Activated gamma-delta T cell (primary cell): ENCODE measurements at places on chromosomes 3 and 15.

DNA sequence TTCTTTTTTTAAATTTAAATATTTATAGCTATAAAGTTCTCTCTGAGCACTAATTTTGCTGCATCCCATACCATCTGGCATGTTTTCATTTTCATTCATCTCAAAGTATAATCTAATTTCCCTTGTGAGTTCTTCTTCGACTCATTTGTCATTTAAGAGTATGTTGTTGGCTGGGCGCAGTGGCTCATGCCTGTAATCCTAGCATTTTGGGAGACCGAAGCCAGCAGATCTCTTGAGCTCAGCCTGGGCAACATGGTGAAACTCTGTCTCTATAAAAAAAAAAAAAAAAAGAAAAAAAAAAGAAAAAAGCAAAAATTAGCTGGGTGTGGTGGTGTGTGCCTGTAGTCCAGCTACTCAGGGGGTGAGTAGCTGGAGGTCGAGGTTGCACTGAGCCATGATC is 34.8 kb downstream of the MAP1A start:
- no peak for DNase-seq

- no peak for DNase-seq
Measured at GRCh38 chr3:39219702-39220101, 27.3 kb upstream of the XIRP1 start.

GRCh38 chr3:39569095-39569494 is 101.6 kb downstream of the MOBP start:
- DNase-seq: no peak

DNA sequence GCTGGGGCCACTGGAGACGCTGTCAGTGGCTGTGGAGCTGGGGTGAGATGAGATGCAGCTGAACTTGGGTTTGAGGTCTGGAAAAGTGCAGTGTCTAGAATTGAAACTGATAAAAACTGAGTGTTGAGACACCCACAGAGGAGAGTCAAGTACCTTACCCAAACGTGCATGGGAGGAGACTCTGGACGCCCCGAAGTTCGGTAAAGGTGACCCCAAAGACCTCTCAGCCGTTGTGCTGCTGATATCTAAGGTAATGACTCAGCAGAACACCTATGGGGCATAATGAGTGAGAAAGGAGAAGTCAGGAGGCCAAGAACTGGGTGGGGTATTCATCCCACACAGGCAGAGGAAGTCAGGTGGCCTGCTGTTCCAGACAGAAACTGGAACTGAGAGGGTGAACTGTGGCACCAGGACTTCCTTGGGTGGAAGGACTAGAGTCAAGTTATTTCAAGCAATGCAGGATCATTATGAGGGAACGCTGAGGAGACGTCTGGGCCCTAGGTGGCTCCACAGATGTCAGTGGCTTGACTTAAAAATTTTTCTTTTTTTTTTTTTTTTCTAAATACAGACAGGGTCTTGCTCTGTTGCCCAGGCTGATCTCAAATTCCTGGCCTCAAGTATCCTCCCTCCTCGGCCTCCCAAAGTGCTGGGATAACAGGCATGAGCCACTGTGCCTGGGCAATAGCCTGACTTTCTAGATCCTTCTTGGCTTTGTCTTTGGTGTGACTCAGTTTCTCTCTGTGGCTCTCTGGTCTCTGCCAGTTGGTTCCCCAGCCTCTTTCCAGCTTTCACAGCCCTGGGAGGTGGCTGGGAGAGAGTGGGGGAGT is 67.6 kb upstream of the GCNT3 start:
- DNase-seq: no peak

GRCh38 chr3:5022187-5022965 is 43.1 kb downstream of the BHLHE40 start:
- DNase-seq: no peak

- peak; percentile 33 for DNase-seq
Measured at GRCh38 chr15:60396958-60397771, 621 bp downstream of the ANXA2 start.

DNA sequence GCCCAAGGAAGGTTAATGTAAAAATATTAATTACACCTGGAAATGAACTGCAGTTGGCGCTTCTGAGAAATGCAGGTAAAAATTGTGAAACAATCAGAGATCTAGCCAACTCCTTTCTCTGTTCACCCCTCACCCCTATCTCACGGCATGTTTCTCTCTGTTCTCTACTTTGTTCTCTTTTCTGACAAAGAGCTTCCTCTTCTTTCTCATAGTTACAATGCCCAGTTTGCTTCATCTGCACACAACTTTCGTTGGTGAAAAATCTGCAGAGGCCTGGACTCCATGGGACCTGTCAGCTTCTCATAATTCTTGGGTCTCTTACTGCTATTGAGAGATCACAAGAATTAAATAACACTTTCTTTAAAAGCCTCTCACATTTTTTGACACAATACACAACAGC is 212.9 kb upstream of the LRRN1 start:
- no peak for DNase-seq

DNA sequence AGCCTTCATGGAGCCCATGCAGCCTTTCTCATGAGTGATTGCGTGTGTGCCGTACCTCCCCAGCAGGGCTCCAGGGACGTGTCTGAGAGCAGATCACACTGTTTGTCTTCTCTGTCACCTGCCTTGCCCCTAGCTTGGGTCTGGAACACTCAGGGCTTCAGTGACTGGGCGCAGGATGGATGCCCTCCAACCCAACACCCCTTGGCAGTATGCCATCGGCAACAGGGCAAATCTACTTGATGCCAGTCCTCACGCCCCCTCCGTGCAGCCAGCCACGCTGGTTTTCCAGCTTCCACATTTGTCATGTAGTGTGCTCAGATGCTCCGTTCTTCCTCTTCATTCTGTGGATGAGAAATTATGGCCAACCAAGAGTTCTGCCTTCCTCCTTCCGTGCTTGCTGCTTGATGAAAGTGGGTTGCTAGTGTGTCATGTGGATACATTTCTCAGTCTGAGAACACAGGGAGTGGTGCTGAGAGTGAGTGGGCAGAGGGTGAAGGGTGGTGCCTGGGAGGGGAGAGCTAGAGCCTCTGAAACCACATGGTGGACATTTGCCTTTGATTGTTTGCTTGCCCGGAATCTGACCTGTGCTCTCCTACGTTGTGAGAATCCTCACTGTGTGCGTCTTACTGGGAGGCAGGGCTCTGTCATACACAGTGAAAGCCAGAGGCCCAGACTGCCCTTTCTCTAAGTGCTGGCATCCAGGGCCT is 97.2 kb downstream of the FAM43A start:
- DNase-seq: no peak

- no peak for DNase-seq
Measured at GRCh38 chr3:30187366-30187765, 419.0 kb upstream of the TGFBR2 start.

DNA sequence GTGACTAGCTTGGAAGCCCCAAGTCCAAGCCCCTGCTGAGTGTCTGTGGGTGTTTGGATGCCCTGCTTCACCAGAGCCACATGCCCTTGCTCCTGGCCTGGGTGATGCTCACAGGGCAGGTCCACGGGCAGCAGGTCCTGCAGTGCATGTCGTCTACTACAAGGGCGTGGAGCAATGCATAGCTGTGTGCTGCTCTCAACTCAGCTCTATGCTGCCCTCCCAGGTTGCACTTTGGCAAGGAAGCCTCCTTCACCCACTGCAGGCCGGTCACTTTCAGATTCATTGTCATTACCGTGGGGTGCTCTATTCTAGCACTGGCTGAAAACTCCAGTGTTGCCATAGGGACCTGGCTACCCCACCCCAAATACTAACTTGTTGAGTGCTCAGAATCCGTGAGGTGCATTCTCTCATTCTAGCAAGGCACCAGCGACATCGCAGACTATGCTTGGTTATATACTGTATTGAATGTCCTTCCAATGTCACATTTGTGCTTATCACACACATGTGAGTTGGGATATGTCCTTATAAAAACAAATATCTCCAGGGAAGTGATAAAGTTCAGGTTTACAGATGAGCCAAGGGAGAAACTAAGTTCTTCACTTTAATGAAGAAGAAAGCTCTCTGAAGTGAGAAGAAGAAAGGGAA is 51.8 kb downstream of the GRAMD1C start:
- no peak for DNase-seq

DNA sequence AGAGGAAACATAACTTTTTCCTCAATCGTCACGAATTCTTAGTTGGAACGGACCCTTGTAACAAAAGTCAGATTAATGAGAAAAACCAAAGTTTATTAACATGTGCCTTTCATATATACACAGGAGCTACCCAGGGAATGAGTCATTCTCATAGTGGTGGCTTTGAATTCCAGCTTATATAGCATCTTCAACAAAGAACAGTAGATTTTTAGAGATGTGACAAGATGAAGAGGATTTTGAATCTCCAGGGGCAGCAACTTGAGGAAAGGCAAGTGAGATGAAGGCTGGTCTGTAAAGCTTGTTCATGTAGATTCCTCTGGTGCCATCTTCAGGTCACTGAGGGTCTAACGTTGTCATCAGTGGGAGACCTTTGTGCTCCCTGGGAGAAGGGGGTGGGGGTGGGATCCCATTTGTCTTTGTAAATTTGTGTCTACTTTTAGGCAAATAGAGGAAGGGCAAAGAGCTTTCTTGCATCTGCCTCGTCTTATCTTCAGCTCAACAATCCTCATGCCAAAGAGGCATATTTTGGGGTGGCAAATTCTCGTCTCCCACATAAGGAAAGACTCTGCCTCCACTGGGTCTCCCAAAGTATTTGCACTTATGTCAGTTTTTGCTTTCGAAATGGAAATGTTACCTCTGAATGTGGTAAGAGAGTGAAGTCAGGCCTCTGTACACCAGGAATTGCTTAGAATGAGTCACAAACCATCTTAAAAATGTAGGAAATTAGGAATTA is 29.5 kb downstream of the CLEC3B start:
- DNase-seq: no peak

DNA sequence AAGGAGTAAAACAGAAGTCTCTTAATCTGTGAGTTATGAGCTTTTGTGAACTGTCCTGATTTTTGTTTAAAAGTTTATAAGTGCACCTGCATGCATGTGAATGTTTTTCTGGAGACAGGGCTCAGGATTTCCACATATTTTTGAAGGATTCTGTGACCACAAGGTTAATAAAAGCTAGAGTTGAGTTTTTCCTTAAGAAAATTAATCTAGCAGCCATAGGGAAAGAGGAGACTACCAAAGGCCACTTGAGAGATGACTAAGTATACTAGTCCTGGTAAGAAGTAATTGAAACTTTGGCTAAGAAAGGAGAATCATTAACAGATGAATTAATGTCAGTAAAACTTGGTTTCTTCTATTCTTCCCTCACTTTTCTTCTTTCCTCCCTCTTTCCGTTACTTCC is 176.8 kb upstream of the EPHA3 start:
- DNase-seq: no peak

DNA sequence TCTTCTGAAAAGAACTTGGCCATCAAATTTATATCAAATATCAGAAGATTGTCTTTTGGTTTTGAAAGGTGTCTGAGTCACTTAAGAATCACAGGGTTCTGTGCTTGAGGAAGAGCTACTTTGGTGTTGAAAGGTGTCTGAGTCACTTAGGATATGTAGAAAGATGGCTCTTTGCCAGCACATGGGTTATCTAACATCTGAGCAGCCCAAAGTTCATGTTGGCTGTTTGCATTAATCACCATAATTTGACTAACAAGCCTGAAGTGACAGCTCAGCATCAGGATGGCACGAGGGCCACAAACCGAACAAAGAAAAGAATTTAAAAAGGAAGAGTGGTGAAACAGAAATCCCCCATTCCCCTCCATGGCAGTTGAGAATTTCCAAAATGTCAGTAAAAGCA is 190.5 kb upstream of the CMC1 start:
- no peak for DNase-seq

- no peak for DNase-seq
Measured at GRCh38 chr3:138323971-138324370, 5.7 kb downstream of the NME9 start.

DNA sequence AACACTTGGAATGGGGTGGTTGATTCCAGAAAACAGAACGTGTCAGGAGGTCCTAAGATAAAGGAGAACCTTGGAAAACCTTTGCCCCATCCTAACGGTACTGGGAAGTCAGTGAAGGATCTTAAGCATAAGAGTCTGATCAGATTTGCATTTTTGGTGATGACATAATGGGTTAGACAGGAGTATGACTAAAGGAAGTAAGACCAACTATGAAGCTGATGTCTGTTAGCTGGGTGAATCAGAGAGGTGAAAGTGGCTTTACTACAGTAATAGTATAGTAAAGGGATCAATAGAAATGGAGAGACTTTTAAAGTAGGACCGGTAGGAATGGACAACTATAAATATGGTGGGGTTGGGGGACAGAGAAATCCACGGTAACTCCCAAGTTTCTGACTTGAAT is 12.6 kb downstream of the GTF2A2 start:
- no peak for DNase-seq

- no peak for DNase-seq
Measured at GRCh38 chr3:112984485-112984884, 6.3 kb upstream of the GTPBP8 start.
